Common myeloid progenitor, CD34-positive (primary cell): ENCODE measurements at places on chromosomes 7 and 10.

- no peak for DNase-seq
These were observed 201.6 kb downstream of the SH2D4B start for GRCh38 chr10:80739328-80739727.

- peak; percentile 64 for DNase-seq
These were observed 63.1 kb downstream of the FZD1 start for GRCh38 chr7:91327346-91327745.

GRCh38 chr7:15795393-15795792 is 108.9 kb upstream of the MEOX2 start:
- DNase-seq = no peak

DNA sequence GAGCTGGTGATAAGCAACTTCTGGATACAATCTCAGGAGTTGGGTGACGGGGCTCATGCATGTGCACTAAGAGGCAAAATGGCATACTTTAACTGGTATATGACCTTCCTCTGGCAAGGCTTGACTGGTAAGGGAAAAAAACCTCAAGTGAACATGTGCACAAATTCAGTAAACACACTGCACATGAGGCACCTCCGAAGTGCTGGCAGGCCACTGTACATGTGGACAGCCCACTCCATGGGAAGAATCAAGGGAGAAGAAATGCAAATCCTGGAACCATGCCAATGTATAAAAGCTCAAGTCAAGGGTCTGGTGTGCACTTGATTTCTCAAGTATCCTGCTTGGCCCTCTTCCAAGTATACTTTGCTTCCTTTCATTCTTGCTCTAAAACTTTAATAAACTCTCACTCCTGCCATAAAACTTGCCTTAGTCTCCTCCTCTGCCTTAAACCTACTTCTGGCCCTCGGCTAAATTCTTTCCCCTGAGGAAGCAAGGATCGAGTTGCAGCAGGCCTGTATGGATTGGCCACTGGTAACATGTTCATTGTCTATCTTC is 167.2 kb downstream of the RAMP3 start:
- no peak for DNase-seq

- DNase-seq = no peak
These were observed 830 bp downstream of the TRUB1 start for GRCh38 chr10:114938856-114939193.

DNA sequence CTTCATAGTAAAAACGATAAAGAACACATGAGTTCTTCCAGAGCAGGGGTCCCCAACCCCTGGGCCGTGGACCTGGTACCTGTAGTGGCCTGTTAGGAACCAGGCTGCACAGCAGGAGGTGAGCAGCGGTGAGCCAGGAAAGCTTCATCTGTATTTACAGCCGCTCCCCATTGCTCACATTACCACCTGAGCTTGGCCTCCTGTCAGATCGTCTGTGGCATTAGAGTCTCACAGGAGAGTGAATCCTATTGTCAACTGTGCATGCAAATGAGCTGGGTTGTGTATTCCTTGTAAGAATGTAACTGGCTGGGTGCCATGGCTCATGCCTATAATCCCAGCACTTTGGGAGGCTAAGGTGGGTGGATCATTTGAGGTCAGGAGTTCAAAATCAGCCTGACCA is 229.5 kb downstream of the CNTNAP2 start:
- DNase-seq = no peak

- DNase-seq = no peak
These were observed 57.4 kb upstream of the ADO start for GRCh38 chr10:62746951-62747729.

DNA sequence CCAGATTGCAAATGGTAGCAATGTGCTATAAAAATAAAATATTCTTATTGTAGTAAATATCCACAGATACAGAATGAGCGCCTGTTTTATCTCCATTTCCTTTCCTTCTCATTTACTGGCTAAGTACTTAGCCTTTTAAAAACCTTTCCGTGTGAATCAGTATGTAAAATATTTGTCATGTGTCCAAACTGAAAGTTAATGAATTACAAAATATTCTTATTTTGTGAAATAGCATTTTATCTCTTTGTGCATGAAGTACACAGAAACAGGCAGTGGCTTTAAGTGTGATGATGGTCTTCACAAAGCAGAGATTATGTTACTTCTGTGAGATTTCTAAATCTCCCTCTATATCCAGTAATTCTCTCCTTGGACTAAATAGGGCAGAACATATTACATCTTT is 56.7 kb upstream of the KIAA1217 start:
- DNase-seq = no peak

- DNase-seq = peak; percentile 29
These were observed 738.6 kb upstream of the LRRTM3 start for GRCh38 chr10:66187053-66187733.

DNA sequence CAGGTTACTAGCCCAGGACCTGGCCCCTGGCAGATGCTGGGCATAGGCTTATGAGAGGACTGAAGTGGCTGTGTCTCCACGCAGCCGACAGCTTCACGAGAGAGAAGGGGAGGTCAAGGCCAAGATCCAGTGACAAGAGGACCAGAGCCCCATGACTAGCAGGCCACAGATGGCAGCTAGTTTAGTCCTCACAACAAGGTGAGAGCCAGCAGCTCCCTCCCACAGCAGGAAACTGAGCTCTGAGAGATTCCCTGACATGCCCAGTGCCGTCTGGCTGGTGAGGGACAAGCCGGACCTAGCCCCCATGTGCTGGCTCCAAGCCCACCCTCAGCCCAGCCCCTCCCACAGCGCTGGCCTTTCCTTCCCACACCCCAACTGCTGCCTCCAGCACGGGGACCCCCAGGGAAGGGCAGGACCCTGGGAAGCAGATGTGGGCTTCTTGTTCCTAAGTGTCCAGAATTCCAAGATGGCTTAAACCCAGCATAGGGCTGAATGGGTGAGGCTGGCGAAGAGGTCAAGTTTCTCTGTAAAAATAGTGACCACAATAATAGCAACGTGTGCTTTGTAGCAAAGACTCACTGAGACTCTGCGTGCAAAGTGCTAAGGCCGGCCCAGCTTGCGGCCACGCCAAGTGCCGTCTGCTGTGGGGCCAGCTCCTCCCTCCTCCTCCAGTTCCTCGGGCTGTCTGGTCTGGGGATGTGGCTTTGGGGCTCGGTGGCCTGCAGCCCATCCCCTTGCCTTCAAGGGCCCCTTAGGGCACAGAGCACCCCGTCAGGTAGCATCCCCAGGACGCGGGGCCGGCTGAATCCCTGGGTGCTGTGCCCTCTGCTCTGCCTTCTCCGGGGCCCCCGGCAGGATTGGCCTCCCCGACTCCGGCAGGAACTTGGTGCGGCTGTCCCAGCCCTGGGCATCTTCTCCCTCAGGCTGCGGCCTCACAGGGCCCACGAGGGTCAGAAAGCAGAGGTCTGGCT is 7.8 kb upstream of the FAM20C start:
- no peak for DNase-seq

DNA sequence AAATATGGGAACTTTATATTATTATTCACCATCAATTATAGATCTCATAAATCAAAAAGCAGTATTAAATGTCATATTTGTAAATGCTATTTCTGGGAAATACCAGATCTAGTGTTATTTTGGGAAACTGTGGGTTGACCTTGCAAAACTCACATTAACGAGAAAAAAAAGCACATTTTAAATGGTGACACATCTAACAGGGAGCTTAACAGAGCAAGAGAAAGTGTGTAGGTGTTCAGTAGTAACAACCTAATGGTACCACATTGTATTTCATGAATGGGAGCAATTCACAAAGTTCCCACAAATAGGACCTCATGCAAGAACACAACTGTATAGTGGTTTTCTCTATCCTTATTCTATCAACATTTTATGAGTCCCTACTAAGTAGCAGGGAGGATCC is 26.2 kb upstream of the HDAC9 start:
- no peak for DNase-seq

DNA sequence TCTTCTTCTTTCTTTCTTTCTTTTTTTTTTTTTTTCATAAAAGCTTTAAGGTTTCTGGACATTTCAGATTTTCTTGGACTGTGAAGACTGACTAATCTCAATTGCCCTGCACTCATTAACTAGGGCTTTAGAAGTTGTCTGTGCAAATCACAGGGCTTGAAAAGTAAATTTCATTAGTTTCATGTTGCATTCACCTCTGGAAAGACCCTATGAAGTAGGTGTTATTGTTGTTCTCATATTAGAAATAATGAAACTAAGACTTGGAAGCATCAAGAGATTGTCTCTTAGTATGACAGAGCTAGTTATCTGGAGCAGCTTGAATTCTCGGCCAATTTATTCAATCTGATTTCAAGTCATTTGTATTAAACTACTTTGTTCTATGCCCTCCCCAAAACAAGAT is 28.2 kb upstream of the SEMA3D start:
- DNase-seq = no peak

GRCh38 chr7:68173513-68173912 is 1176.9 kb downstream of the TYW1 start:
- DNase-seq = no peak

DNA sequence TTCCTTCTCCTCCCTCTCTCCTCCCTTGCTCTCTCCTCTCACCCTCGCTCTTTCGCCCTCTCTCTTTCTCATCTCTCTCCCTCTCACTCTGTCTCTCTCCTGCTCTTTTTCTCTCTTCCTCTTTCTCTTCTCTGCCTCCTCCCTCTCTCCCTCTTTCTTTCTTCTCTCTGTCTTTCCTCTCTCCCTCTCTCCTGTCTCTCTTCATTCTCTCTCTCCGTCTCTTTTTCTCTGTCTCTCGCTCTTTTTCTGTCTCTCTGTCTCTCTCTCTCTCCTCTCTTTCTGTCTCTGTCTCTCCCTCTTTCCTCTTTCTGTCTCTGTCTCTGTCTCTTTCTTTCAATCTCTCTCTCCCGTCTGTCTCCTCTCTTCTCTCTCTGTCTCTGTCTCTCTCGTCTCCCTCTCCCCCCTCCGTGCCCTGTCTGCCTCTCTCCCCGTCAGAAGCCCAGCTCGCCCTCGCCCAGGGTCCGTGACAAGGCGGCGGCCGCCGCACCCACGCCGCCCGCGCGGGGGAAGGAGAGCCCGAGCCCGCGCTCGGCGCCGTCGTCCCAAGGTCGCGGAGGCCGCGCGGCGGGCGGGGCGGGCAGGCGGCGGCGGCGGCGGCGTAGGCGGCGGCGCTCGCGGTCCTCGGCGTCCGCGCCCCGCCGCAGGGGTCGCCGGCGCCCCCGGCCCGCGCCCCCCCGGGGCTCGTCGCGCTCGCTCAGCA is 21.3 kb upstream of the HSPB1 start:
- DNase-seq = no peak

DNA sequence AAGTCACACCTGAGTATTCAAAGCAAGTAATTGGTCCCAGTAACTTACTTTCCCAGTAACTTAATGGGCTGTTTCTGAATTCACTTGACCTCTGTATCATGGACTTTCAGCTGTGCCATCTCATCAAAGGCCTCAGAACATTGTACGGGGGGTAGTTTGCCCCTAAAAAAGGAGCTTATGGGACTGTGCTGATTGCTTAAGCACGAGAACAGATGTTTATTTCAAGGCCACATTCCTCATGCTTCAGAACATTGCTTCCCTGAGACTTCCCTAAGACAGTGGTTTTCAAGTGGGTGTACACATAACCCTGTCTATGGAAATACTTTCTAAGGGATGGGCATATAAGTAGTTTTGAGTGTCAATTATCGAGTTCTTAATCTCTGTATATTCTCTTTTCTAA is 26.8 kb downstream of the CALCR start:
- no peak for DNase-seq

DNA sequence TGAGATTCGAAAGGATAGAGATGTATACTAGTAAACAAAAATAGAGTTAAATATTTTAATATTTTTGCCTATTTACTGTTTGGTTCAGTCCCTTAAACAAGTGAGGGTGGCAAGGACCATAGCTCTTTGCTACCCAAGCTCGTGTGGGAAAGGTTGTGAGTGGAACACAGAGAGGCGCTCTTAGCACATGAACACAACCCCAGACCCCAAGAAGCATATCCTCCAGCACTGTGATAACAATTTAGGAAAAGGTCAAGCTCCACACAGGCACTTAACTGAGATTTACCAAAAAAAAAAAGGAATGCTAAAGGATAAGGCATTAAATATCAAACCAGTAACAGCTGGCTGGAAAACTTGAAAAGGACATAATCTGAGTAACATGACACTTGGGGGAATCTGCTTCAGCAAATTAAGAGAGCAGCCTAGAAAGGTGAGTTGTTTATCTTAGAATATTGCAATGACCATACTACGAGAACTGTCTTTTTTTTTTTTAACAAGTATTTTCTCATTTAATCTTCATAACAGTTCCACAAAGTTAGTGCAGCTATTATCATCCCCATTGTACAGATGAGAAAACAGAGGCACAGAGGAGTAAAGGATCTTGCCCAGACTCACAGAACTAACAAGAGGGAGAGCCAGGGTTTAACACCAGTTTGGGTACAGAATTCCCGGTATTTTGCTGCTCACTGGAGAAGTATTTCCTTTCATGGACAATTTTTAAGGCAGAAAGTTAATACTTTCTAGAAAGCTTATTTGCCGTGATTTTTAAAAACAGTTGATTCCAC is 303.5 kb upstream of the AOAH start:
- DNase-seq = no peak

GRCh38 chr7:94440451-94441039 is 45.9 kb downstream of the COL1A2 start:
- DNase-seq = no peak

DNA sequence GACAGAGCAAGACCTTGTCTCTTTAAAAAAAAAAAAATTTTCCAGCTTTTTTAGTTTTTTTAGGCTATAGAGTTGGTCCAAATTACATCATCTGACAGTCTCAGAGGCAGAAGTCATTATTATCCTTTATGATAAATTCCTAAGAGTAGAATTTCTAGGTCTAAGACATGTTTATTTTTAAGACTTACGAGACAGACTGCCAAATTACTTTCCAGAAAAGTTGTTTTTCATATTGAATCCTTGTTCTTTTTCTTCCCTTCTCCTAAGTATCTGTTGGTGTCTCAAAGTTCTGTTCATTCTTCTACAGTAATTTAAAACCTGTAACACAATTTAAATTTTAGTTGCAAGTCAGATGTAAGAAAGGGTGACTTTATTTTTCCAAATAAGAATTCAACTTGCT is 421.4 kb downstream of the GALNT17 start:
- no peak for DNase-seq

DNA sequence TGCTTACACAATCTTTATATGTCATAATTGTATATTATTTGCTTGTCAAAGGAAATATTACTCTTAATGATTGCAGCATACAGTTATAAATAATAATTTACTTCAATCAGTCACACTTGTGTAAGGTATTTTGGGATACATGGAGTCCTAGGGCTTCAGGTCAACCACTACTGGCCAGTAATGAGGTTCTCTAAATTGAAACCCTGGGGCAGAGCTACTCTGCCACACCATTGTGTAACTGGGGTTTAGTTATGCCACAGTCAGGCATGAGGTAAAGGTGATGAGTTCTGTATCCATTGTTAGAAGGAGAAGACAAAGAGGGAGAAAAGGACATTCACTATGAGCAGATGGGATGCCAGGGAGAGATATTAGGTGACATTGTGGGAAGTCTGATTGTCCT is 117.4 kb downstream of the RNLS start:
- DNase-seq = no peak

DNA sequence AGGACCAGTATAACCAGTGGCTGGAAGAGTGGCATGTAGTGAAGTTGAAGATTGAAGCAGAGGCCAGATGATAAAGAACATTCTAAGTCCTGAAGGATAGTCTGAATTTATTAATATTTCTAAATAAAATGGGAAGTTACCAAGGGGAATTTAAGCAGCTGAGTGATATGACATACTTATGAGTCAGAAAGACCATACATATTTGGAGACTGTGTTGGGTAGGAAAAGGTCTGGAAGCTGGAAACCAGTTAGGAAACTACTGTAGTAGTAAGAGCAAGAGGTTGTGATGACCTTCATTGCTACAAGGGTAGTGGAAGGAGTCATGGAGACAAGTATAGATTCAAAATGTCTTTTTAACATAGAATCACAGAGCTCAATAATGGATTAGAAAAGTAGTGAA is 752.3 kb downstream of the SUGCT start:
- DNase-seq = no peak
